Left renal pelvis (tissue), 4 donors: ENCODE measurements at places on chromosomes 3 and 15.

DNA sequence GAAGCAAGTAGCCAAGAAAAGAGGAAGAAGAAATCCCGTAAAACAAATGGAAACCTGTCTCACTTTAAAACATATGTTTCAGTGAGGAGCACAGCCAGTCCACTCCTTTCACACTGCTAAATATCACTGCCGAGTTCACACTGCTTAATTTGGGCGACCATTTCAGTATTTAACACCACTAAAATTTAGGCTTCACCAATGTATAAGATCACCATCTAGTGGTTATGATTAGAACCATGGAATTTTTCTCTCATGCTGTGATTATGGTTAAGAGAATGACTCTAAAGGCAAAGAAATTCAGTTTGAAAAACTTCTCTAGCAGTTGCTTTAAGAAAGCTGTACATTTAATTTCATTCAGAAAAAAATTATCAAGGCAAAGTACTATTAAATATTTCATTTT is 16.6 kb downstream of the SLC4A7 start:
- DNase-seq: no peak

DNA sequence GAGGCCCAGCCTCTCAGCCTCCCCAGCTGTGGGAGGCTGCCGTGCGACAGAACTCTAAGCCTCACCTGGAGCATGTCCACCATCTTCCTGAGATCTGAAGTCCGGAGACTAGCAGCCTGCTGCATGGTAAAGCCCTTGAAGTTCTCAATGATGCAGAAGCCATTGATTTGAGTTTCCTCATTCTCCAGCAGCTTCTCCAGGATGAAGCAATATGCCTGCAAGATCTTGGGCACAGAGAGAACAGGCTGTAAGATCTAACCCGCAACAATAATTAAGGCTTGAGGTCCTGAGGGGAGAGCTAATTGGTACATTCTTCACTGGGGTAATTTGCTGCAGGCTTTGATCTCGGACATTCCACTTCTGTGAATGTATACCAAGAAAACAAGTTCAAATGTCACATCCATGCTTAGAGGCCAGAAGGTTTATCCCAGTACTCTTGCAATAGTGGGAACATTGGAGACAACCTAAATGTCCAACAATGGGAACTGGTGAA is 9.7 kb downstream of the RLBP1 start:
- no peak for DNase-seq

DNA sequence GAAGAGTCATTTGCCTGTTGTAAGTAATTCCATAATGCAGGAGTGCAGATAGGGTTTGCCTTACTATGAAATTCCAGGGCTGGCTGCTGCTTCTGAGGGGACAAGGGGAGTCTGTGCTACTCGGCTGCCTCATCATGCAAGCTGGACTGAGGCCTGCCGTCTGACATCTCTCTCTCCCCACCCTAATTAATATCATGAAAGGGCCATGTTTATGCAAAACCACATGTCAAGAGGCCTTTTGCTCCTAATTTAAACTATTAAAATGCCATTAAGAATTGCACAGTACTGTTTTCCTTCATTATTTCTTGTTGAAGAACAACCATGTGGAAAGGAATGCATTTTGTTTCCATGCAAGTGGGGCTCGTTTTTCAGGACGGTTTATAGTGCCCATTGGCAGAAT is 26.3 kb downstream of the CHST2 start:
- no peak for DNase-seq

DNA sequence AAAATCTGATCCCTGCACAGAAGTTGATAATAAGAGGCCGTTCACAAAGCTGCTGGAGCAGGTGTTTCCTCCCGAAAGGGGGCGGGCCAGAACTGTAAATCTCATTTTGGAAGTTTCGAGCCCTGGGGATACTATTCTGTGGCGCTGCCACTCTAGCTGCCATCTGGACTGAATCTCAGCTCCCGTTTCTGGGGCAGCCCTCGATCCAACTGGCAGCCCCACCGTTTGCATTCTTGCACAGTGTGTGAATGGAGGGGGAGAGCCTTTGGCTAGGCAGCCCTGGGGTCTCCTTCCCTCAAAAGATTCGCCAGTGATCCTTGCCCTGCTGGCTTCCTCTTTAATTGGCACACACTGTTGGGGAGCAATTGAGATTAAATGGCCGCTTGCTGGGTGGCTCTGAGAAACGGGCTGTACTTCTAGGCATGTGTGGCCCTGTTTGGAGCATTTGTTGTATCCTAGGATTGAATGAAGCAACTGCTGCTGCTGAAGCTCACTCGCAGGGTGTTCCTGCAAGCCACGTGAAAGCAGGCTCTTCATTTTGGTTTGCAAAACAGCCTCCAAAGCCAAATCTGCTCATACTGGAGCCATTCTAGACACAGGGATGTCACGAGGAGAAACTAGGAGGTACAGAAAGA is 57.2 kb upstream of the TOPAZ1 start:
- no peak for DNase-seq

- no peak for DNase-seq
Measured at GRCh38 chr15:93360318-93360717, 271.3 kb upstream of the RGMA start.

- no peak for DNase-seq
Measured at GRCh38 chr3:197833930-197834715, 43.1 kb downstream of the LRCH3 start.

GRCh38 chr3:169666376-169667165 is 3.1 kb upstream of the MECOM start:
- peak; percentile 53 for DNase-seq
